ENCODE measurements at places on chromosomes 2 and 18.

DNA sequence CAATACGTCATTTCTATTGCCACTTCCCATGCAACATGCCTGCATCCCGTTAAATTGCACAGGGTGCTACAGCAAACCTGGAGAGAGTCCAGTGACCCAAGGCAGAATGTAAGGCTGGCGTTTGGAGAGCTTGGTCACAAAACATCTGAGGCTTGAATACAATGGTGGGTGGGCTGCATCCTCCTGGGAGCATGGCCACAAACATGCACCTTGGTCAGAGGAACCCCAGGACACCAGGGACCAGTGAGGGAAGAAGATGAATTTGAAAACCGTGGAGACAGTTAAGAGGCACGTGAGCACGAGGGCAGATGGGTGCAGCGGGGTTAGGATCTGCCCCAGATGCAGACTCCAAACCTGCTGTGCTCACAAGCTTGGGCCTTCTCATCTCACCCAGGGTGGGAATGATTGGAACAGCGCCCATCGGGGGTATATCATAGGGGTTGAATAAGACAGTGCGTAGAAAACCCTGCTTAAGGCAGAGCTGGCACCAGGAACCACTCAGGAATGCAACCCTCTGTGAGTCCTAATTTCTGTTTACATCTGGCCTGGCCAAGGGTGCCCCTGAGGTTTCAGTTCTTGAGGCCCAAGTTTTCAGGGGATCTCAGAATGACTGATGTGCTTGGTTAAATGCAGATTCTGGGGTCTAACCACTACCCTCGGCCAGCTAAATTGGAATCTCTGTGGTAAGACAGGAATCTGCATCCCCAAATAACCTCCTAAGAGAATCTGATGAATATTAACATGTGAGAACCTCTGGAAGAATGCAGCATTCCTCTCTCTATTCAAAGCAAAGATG lies 97.2 kb downstream of the ARL4C start:
- DNase-seq, result no peak

GRCh38 chr2:215848146-215848545 lies 165.2 kb downstream of the MREG start:
- DNase-seq, result no peak

GRCh38 chr18:427005-427404 lies 73.5 kb downstream of the COLEC12 start:
- no peak for DNase-seq

DNA sequence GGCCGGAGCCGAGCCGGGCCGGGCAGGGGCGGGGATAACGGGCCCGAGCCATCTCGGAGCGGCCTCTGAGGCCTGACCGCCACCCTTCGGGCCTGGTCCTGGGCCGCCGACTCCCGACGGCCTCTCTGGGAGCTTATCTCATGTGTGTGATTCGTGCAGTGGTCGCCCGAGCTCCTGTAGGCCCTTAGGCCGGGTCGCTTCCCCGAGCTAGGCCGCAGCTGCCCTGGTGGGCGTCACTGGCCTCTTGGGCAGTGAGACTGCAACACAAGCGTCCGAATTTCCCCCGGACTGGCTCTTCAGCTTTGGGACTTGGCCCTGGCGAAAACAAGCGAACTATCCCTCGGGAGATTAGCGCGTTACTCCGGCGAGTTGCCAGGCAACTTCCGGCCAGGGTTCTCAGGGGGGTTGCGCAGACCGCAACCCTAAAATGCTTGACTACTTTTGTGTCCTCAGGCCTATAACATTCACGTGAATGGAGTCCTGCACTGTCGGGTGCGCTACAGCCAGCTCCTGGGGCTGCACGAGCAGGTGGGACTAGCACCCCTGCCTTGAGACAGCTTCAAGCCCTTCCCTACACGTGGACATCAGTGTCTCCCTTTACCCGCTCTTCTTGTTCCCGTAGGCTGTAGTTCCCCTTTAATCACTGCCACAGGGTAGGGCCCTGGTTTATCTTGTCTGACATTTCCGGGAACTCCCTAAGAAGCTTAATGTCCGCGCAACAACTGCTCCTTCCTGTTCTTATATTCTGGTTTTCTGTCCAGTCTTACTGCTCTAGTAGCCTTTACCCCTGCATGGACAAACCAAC lies 602 bp downstream of the SNX17 start:
- no peak for DNase-seq

DNA sequence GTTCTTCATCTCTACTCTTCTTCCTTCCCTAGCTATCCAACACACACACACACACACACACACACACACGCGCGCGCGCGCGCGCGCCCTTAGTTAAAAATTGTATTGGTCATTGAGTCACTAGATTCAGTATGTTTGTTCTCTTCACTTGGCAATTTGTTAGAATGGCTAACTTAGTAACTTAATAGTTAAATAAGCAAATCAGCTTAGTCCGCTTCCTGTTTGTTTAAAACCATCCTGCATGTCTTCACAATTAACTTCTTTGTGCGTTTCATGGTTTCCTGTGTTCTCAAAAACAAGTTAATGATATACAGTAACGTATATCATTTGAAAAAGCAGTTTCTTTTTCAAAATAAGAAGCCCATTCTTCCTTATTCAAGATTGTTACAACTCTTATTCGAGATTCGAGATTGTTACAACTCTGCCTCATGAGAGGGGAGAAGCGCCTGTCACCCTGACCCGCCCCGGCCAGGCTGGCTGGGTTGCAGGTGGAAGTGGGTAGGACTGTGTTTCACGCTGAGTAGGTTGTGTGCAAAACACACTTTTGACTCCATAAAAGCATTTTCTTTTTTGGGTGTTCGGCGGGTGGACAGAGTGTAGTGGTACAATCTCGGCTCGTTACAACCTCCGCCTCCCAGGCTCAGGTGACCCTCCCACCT lies 9.5 kb upstream of the CNNM3 start:
- no peak for DNase-seq

GRCh38 chr2:198498516-198498915 lies 694.1 kb downstream of the PLCL1 start:
- DNase-seq, result no peak

All from HAP-1 (cell line).